ENCODE measurements at places on chromosomes 6 and 20.

DNA sequence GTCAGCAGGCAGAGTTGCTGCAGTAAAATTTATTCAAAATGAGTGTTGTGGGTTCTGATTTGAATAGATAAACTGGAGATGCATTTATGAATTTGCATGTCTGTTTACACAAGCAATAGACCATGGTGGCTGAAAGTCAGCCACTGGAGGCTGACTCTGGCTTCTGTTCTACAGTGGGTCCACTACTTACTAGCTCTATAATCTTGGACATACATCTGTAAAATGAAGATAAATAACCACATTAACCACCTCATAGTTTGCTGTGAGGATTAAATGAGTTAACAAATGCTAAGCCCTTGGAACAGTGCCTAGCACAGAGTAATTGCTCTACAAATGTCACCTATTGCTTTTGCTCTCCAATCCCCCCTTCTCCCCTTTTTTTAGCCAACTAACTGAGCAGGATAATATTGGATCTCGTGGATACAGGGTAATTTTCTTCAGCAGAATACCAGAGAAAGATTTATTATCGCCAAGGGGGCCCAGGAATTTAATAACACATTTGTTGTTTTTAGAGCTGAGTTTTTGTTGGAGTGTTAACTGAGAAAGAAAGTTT lies 1.4 kb upstream of the PM20D2 start:
- no peak for DNase-seq

DNA sequence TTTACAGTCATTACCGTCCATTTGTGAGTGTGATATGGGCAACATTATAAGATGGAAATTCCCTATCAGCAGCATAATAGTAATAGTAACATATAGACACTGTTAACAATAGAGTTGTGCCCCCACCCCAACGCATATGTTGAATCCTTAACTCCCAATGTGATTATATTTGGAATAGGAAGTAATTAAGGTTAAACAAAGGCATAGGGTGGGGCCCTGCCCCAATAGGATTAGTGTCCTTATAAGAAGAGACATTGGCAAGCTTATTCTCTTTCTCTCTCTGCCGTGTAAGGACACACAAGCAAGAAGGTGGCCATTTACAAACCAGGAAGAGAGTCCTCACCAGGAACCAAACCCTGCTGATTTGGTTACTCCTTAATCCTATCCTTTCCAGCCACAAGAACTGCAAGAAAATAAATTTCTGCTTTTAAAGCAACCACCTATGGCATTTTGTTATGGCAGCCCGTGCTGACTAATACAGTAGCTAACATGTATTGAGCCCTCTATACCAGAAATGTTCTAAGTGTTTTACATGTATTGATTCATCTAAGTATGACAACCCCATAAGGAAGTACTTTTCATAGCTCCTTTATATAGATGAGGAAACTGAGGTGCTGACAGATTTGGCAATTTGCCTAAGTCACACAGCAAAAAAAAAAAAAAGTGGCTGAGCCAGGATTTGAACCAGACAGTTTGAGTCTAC lies 114.2 kb downstream of the BCAS1 start:
- no peak for DNase-seq

DNA sequence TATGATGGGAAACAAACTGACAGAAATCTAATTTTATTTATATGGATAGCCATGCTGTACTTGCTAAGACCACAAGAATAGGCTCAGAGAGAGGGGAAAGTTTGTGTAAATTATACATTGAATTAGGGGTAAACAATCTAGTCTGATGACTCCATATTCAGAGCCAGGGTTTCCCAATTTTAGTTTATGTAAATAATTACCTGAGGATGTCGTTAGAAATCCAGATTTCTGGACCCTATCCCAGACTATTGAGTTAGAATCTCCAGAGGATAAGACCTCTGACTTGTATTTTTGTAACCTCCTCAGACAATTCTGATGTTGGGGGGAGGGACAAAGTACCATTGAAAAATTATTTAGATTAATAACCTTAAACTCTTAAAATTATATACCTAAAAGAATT lies 18.3 kb downstream of the ACSS2 start:
- no peak for DNase-seq

GRCh38 chr6:124131779-124132178 lies 328.1 kb downstream of the NKAIN2 start:
- no peak for DNase-seq

DNA sequence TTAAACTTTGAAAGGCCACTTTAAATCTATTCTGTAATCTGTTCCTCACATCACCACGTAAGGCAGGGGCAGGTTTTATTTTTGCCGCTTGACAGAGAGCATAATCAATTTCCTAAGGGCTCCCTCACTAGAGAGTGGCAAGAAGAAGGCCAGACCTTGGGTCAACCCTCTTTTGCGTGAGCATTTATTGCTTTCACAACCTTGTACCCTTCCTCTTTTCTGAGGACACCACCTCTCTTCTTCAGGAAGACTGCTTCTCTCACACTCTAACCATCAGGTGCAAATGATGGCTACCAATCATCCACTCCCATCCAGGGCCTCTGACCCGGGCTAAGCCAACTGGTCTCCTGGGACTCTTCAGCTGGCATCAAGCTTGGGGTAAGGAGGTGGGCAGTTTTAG lies 25.2 kb upstream of the QKI start:
- DNase-seq: no peak

- DNase-seq: no peak
These were observed 10.0 kb upstream of the POU5F1 start for GRCh38 chr6:31180500-31180899.

Data from NCI-H187 (cell line).